Stimulated activated CD4-positive, alpha-beta T cell treated with anti-CD3 and anti-CD28 coated beads, Interleukin-4, amount 100 ng/mL, for 48 hours (primary cell): ENCODE measurements at places on chromosomes 7 and 10.

GRCh38 chr7:3859431-3859830 lies 558.4 kb downstream of the SDK1 start:
- DNase-seq: no peak

DNA sequence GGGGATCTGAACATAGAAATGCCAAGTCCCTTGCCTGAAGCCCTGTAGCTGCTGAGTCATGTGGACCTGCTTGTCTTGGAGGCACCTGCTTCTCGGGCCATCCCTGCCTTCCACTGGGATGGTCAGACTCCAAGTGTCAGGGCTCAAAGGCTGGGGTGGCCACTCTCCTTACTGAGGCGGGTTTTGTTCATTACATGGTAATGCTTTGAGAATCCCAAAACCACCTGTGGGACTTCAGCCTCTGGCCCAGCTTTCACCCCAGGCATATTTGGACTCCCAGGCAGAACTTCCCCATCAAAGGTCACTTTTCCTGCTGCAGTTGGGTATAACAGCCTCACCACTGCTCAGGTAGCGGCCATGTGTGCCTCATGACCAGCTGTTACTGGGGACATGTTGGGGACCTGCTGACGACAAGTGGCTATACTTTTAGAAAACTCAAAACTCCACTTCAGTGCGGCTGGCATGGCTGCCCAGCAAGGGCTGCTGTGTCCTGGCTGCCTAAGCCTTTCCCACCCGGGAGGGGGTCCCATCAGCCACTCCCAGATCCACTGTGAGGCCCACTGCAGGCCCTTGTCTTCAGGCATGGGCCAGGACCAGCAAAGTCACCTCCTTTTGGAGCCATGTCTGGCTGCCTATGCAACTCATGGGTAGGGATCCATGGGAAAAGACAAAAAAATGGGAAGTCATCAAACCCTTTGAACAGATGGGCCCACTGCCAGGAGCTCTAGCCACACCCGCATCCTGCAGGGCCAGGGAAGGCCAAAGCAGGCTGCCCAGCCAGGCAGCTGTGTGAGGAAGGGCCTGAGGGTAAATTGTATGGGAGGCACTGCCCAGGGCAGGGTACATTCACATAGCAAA lies 96.7 kb downstream of the ARHGAP22 start:
- no peak for DNase-seq

- no peak for DNase-seq
Observed at GRCh38 chr7:139737221-139738100, 40.3 kb downstream of the HIPK2 start.

DNA sequence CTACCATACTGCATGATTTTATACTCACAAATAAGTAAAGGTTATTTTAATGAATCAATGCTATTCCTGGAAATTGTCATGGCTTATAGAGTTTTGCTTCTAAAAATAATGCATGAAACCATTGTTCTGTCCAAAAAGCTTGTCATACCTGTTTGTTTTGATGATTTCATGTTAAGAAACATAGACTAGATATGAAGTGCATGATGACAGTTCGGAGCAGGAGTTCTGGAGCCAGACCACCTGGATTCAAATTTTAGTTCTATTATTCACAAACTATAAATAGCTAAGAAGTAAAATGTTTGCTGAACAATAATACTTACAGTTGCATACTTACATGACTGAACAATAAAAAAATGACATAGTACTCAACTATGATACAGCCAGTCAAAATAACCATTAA lies 107.0 kb upstream of the AKR1E2 start:
- DNase-seq: no peak

- no peak for DNase-seq
Observed at GRCh38 chr7:102004229-102004628, 186.8 kb downstream of the CUX1 start.

- no peak for DNase-seq
Observed at GRCh38 chr7:47103498-47104205, 478.3 kb downstream of the TNS3 start.

DNA sequence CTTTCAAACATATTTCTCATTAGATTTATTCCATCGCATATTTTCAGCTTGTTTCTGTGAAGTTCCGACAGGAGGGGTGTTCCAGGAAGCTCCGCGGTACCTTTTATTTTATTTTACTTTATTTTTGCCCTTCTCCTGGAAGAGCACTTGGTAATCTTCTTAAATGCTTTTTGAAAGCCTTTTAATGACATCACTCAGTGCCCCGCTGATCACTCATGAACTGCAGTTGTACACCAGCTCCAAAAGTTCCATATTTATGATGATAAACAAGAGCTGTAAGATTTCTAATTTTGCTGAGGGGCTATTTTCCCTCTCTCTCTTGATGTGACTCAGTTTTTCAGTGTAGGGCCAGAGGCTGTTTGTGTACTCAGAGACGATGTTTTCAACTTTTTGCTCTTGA lies 144.4 kb downstream of the KIAA1217 start:
- DNase-seq: no peak

GRCh38 chr7:55190511-55191160 lies 171.8 kb downstream of the EGFR start:
- DNase-seq: no peak

DNA sequence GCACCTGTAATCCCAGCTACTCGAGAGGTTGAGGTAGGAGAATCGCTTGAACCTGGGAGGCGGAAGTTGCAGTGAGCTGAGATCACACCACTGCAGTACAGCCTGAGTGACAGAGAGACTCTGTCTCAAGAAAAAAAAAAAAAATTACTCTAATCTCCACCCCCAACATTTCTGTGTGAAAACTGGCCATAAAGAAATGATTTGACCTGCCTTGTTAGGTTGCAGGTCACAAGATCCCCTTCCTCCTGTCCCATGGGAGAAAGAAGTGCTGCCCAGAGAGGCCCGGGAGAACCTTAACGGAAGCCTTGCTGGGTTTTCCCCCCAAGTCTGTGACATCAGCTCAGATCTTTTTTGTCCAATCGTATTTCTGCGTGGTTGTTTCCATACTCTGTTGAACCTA lies 8.7 kb upstream of the CALHM1 start:
- DNase-seq: no peak

- no peak for DNase-seq
Observed at GRCh38 chr7:92460510-92460909, 13.2 kb downstream of the GATAD1 start.

- no peak for DNase-seq
Observed at GRCh38 chr10:26423722-26424121, 14.4 kb upstream of the APBB1IP start.

DNA sequence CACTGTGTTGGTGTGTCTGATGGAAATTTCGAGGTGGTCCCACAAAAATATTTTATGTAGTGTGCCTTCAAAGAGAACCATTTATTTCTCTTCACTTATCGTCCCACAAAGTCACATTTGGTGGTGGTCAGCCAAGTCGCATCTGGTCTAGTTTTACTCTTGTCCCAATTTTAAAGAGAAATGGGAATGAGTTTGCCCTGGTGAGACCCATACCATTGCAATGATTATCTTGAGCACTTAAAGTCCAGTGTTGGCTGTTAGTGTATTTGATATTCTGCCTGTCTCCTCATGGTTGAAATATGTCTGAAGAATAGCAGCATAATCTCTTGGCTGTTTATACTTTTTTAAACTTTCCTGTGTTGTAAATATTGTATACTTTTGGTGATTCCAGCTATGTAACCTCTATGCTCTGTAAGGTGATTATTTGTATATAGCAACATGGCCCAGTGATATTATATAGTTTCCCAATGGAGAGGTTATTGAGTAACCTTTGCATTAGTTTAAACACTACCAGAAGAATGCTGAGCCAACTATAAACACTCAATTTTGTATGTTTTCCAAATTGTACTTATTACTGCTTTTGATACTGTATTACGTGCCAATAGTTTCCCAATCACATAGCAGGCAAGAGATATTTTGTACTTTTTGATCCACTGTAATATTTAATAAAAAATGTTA lies 172.2 kb downstream of the RTKN2 start:
- DNase-seq: no peak
